ENCODE measurements at places on chromosomes 11 and 22.

DNA sequence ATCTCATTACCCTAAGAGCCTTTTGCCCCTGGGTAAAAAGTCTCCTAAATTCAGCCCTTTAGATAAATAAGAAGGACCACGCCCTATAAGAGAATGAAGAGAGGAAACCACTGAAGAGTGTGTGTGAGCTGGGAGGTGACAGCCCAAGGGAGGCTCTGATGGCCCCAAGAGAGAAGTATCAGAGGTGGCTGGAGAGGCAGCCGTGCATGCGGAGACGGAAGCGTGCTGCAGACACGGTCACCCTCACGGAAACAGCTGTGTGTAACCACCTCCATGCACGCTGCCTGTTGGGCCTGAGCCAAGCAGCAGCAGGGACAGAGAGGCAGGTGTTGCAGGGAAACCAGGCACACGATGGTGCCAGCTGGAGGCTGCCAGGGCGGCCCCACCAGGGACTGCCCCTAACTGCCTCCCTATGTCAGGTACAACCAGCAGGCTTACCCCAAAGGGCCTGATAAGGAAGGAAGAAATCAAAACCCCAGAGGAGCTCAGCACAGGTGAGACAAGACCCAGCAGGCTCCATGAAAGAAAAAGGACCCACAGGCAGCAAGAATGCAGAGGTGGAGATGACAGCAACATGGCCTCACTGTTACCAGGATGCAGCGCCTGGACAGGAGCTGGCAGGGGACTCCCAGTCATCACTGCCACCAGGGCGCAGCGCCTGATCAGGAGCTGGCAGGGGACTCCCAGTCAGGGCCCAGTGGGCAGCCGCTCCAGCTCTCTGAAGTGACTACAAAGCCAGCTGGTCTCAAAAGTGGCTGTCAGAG lies 7.8 kb downstream of the LARGE2 start:
- DNase-seq = peak; percentile 39

DNA sequence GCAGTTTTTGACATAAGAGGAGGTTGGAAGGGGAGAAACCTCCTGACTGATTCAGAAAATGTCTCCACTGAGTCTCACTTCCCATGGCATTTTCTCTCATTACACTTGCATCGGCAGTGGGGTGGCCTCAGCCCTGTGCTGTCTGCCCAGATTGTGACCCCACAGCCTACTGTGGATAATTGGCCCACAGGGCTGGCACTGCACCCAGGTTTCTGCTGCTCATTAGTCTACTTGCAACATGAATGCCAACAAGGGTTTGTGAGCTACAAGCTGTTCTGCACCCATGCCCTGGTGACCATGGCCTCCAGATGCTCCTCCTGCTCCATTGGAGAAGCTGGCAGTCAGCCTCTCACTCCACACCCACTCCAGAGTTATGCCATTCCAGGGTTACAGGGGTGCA lies 296.0 kb downstream of the CTTN start:
- no peak for DNase-seq

- DNase-seq = no peak
Observed at GRCh38 chr22:36964106-36964505, 50.7 kb downstream of the CSF2RB start.

DNA sequence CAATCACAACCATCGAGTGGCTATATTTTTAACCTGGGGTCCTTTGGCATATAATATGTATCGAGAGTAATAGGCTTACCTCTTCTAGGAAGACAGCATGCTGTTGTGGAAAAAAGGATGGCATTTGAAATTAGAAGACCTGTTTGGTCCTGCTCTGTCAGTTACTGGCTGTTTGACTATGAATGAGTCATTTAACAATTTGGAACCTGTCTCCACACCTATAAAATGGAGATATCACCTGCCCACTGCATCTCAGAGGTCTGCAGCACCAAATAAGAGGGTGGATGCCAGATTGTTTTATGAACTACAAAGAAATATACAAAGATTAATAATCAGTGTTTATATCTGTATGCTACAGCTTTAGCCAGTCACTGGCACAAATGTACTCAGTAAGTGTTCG lies 60.8 kb downstream of the SLC25A17 start:
- no peak for DNase-seq

DNA sequence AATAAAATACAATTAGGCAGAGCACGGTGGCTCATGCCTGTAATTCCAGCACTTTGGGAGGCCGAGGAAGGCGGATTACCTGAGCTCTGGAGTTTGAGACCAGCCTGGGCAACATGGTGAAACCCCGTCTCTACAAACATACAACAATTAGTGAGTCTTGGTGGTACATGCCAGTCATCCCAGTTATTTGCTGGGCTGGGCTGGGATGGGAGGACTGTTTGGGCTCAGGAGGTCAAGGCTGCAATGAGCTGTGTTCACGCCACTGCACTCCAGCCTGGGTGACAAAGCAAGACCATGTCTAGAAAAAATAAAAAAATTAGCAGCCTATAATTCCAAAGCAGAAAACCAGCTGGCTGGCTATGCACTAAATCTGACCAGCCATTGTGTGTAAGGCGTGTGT lies 35.1 kb downstream of the APOL3 start:
- no peak for DNase-seq

- DNase-seq = no peak
Observed at GRCh38 chr22:17250380-17251082, 31.3 kb upstream of the ADA2 start.

DNA sequence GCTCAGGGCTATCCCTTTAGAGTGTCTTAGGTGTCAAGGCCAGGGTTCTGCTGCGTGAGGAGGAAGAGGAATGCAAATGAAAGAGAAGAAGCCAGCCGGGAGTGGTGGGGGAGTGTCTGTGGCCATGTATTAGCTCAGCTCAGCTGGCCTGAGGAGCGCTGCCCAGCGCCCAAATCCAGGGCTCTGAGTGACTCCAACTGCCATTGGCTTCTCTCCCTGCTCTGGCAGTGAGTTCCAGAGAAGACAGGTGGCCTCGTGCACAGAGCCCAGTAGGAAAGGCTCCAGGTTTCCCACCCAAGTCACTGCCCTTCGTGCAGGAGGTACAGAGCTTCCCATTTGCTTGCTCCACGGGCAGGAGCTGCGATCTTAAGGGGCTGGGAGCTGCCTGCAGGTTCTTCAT lies 302.0 kb downstream of the KIRREL3 start:
- no peak for DNase-seq

DNA sequence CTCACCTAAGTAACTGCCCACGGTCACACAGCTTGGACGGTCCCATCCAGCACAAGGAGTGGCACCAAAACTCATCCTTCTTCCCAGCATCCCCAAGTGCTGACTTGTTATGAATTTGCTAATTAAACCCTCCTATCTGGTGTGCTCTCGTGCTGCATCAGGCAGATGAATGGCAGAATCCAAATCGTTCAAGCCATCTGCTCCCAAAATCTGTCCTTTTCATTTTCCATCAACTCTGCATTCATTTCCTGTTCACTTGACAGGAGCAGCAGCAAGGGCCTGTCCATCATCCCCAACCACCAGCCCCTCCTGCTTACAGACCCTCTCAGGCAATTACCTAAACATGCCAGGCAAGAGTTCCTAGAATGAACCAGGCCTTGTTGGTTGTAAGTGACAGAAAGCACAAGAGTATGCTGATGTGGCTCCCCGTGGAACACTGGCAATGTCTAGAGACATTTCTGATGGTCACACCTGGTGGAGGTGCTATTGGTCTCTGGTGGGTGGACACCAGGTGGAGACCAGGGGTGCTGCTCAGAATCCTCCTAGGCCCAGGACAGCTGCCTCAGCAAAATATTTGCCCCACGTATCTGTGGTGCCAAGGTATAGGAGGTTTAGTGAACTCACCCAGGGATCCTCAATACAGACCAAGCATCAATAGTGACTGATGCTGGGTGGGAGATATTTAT lies 832.5 kb downstream of the TBC1D22A start:
- DNase-seq = no peak

- no peak for DNase-seq
Observed at GRCh38 chr22:45672564-45673481, 1.2 kb downstream of the ATXN10 start.

GRCh38 chr22:40314041-40314440 lies 32.3 kb upstream of the ADSL start:
- no peak for DNase-seq

DNA sequence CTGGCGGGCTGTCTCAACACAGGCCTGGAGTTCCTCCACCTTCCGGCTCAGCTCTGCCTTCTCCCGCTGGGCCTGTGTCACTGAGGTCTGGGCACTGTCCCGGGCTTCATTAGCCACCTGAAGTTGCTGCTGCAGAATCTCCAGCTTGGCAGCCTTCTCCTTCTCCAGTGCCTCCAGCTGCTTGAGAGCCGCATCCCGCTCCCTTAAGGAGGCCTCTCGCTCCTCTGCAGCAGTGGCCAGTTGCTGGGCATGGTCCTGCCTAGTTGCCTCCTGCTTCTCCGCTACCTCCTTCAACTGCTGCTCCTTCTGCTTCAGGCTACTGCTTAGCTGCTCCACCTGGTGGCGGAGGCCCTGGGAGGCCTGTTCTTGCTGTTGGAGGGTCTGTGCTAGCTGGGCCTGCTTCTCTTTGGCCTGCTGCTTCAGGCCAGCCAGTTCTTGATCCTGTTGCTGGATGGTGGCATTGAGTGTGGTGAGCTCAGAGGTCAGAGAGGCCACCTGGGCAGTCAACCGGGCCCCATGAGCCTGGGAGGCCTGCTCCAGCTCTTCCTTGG lies 16.9 kb downstream of the IL18BP start:
- DNase-seq = no peak

DNA sequence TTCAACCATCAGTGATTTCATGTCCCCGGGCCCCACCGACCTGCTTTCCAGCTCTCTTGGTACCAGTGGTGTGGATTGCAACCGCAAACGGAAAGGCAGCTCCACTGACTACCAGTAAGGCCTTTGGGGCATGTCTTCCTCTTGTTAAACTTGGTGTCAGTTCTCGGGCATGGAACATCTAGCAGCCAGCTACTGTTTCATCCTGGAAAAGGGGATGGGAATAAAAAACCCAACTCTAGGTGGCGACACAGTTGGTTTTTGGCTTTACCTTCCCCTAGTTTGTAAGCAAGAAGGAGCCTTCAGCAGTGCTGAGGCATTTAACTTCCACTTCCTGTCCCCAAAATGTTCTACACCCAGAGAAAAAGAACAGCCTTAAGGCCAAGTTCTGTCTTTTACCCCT lies 76.7 kb downstream of the BMAL1 start:
- DNase-seq = no peak

- DNase-seq = no peak
Observed at GRCh38 chr11:30788849-30789248, 202.7 kb upstream of the MPPED2 start.

GRCh38 chr11:119091178-119091577 lies 6.5 kb downstream of the HMBS start:
- no peak for DNase-seq

DNA sequence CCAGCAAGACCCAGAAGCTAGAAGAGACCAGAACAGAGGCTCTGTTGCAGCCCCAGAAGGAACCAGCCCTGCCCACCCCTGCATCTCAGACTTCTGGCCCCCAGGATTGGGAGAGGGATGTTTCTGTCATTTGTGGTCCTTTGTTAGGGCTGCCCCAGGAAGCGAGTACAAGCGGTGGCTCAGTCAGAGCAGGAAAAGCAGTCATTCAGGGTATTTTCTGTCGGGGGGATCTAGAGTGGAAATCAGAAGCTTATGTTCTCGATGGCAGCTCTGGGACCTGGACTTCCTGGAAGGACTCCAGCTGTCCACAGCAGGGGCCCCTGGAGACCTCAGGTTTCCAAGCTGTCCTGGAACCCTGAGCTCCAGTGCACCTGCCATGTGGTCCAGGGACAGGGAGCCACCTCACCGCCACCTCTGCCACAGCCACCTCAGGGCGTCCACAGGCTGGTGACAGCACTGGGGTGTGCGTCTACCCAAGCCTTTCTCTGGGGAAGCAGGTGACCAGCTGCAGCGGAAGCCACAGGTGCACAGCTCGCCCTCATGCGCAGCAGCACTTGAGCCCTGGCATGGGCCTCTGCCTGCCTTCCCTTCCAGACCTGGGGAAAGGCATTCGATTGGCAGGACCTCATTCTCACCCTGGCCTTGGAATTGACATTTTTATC lies 2.6 kb downstream of the KRTAP5-5 start:
- no peak for DNase-seq

GRCh38 chr11:44127130-44127529 lies 31.7 kb downstream of the EXT2 start:
- no peak for DNase-seq

DNA sequence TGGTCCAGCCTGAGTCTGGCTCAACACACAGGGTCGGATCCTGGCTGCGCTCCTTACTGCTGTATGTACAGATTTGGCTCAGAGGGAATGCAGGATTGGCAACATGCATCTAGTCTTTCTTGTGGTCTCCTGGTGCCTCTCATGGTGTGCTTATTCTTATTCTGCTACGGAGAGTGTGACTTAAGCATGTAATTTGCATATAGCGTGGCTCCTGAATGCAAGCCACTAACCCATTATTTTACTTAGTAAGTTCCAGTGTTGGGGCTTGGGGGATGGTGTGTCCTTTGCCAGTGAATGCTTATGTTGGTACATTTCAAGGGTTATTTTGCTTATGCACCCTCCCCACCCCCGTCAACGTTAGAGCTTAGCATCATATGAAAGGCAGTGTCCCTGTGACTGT lies 51.2 kb downstream of the PTPRJ start:
- DNase-seq = no peak

DNA sequence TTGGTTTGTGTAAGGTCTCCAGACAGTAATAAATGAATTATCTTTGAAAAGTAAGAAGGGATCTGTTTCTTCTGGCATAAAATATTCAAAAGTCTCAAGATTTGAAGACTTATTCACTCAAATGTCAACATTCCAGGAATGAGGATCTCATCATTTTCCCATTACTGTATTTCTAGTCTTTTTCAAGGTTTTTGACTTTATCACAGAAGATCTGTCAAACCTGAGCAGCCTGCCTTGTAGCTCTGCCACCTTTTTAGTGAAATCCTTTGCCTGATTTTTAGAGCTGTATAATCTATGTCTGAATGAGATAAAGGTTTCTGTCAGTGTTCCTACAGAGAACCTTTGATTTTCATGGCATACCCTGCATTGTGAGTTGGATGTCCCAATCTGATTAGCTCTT lies 4.0 kb downstream of the OR51F2 start:
- no peak for DNase-seq

GRCh38 chr22:24244144-24244787 lies 616 bp downstream of the GGT5 start:
- DNase-seq = peak; percentile 84

GRCh38 chr22:33443683-33444082 lies 385.5 kb upstream of the SYN3 start:
- DNase-seq = no peak

DNA sequence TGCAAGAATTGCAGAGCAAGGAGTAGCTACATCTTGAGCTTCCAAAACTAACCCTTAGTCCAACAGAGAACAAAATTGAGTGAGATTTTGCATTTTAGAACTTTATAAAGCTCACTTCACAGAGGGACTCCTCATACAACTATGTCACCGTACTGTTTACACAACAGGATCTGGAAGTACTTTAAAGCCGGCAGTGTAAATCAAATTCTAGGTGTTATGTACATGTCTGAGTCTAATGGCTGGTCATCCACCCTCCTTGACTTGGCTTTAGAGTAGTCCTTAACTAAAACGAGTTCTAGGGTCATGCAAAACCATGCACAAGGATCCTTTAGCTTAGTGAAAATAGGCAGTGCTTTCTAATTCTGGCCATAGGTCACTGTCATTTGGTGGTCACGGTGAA lies 23.5 kb downstream of the IRAG1 start:
- no peak for DNase-seq

Measured in SK-N-SH (cell line).